ENCODE measurements at places on chromosomes 2 and 18.

GRCh38 chr18:49856496-49856895 is 43.2 kb upstream of the ACAA2 start:
- no peak for DNase-seq

- no peak for DNase-seq
These were observed 100.7 kb downstream of the ARHGAP15 start for GRCh38 chr2:143229952-143230351.

GRCh38 chr2:140542627-140543026 is 1588.2 kb downstream of the LRP1B start:
- DNase-seq, result no peak

- peak; percentile 90 for DNase-seq
These were observed 9.8 kb downstream of the MALL start for GRCh38 chr2:110105608-110106467.

GRCh38 chr2:182862091-182862490 is 4.3 kb downstream of the FRZB start:
- DNase-seq, result no peak

Data from fibroblast of lung (primary cell).